EL (cell line): ENCODE measurements at places on chromosomes 6 and 20.
A peak's percentile ranks its signal among the peaks of the same experiment; 100 is the strongest.

- no peak for DNase-seq
Observed at GRCh38 chr20:12074111-12074655, 156.5 kb downstream of the BTBD3 start.

GRCh38 chr6:9482030-9482738, 932.7 kb downstream of the TFAP2A start:
- DNase-seq = peak; percentile 97

DNA sequence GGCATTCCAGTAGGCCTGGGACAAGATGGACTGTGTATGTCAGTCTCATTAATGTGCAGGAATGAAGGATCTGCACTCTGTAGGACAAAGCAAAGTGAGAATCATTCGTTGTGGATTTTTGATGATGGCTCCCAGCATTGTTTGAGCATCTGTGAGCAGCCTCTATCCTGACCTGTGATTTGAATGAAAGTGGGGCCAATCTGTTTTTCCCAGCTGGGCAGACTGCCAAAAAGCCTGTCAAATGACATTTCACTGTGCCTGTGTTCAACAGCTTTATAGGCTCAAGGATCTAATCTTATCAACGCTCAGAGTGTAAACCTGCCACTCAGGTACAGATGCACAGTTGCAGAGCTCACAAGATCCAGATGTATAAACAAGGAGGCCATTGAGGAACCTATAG, 86.7 kb upstream of the SYNDIG1 start:
- DNase-seq = no peak

DNA sequence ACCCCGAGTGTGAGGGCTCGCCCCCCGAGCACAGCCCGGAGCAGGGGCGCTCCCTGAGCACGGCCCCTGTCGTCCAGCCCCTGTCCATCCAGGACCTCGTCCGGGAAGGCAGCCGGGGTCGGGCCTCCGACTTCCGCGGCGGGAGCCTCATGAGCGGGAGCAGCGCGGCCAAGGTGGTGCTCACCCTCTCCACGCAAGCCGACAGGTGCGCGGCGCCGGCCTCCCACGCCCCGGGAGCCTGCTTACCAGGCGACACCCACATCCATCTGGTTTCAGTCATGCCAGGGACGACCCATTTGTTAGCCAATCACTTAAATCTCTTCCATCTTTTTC, 73.5 kb upstream of the PBOV1 start:
- no peak for DNase-seq

DNA sequence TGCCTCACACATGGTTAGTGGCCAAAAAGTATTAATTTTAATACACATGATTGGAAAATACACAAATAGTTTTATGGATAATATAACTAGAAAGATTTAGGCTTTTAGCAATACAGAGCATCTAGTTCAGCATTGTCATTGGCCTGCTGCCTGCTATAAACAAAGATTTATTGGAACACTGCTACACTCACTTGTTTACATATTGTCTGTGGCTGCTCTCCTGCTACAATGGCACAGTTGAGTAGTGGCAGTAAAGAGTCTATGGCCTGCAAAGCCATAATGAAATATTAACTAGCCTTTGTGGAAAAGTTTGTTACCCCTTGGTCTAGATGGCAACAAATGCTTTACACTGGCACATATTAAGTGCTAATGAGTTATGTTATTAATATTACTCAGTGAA, 37.8 kb downstream of the ZNF451 start:
- no peak for DNase-seq

DNA sequence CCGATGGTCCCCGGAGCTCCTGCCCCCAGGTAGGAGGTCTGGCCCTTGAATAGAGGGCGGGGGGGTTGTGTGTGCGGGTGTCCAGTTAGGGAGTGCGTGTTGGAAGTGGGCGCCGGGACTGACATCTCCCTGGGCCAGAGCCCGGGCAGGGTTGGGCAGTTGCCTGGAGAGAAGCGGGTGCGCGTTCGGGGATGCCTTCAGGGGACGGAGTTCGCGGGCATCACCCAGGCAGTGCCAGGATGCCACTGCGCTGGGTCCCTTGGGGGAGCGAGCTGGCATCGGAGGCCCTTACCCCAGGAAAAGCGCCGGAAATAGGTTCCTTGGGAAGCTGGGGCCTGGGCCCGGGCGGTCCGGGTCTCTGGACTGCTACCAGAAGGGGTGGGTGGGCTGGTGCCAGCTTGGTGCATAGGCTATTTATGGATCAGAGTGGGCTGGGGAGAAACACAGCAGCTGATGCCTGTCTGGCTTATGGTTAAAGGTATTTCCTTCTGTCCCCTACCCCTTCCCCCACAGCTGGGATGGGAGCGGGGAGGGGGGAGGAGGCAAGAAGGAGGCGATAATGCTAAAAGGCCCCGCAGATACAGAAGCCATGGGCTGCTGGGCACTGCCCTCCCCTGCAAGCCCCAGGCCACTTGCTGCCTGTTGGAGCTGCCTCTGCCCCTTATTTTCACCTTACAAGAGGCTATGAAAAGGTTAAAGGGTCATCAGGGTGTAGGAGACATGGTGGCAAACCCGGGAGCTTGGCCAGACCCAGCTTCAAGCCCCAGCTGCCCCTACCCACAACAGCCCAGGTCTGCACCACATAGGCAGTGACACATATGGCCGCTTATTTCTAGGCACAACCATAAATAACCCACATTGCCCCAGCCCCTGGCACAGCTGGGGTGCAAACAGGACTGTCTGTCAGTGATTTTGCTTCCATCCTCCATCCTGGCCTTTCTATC, 638 bp downstream of the PACSIN1 start:
- DNase-seq = no peak

GRCh38 chr20:24163506-24163905, 174.9 kb upstream of the GGTLC1 start:
- DNase-seq = no peak

DNA sequence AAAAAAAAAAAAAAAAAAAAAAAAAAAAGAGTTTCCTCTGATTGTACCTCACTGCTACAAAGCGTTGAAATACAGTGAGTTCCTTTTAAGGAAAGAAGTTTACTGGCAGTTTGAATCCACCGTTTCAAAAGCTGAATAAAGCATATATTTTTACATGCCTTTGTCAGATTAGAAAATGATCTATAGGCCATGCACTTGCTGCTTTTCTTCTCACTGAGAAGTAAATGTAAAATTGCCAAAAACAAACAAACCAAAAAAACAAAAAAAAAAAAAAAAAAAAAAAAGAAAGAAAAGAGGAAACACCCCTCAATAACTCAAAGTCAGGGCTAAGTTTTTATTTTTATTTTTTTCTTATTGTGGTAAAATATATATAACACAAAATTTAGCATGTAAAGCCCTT, 81.9 kb downstream of the LYRM4 start:
- no peak for DNase-seq

DNA sequence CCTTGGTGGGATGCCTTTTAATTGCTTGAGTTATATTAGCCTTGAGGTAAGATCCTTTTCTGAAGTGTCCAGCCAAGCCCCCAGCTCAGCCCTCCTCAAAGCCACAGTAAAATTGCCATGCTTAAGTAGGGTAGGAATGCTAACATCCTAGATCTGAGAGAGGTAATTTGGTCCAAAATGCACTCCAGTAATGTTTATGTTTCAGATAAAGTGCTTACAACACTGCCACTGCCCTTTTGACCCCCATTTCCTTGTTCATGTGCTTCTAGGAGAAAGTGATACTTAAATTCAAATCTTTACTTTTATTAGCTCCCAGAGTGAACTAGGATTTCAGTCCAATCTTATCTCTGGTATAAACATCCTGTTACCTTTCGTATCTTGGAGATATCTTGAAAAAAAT, 318.0 kb downstream of the BMP2 start:
- DNase-seq = no peak

GRCh38 chr6:25253351-25253750, 25.8 kb upstream of the CARMIL1 start:
- no peak for DNase-seq

DNA sequence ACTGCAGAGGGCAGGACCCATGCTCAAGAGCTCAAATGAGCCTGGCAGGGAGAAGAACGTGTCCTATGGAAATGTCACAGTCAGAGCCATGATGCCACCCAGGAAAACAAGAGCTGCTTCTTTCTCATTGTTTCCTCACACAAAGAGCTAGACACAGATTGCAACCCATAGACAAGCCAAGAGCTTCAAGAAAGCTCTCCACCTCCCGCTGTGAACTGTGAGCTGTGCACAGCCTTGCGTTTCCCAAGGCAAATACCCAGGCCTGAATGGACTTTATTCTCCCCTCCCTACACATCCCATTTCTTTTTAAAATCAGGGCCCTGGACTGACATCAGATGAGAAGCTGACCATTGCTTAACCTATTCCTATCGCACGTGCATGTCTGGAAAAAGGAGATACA, 388.8 kb downstream of the RNGTT start:
- DNase-seq = no peak

GRCh38 chr20:20872428-20872827, 160.0 kb upstream of the RALGAPA2 start:
- no peak for DNase-seq

DNA sequence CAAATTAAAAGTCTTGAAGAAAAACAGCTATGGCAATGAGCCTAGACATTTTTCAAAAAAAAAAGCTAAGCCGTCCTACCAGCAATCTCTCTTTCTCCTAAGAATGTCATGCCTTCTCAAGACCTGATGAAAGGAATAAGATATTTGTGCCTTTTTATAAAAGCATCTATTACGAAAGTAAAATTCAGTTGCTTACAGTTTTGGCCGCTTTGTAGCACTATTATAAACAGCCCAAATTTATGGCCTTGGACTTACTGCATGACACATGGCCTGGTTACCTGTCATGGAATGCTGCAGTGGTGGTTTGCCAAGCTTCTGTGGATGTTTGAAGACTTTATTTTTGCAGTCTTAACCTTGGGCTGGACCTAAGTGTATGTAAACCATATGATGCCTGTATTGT, 22.2 kb upstream of the VAPB start:
- no peak for DNase-seq

- DNase-seq = no peak
Observed at GRCh38 chr6:132490478-132491204, 22.3 kb downstream of the STX7 start.

GRCh38 chr6:97465877-97466561, 183.0 kb upstream of the MMS22L start:
- no peak for DNase-seq

GRCh38 chr6:13089296-13089994, 238.9 kb downstream of the TBC1D7 start:
- peak; percentile 24 for DNase-seq

DNA sequence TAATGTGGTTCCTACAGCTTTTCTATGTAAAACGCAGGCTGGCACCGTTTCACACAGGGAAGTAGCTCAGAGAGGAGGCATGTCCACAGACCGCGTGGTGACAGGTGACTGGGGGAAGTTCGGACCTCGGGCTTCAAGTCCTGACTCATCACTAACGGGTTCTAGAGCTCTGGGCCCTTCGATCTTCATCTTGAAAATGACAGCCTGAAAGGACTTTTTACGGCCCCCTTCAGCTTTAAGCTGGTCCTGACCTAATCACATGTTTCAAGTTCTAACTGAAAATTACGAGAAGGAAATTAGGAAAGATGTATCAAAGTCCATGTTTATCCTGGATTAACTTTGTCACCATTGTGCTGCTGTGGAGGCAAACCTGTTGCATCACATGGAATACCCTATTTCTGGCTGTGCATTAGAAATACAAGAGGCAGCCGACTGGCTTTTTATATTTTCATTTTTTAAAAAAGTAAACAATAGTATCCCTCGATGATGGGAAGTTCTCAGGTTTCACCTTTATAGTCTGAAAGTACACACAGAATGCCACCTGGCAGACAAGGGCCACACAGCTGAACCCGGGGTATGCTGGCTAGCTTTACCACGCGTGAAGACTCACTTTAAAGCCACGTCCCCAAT, 2.0 kb downstream of the MAN1A1 start:
- no peak for DNase-seq

DNA sequence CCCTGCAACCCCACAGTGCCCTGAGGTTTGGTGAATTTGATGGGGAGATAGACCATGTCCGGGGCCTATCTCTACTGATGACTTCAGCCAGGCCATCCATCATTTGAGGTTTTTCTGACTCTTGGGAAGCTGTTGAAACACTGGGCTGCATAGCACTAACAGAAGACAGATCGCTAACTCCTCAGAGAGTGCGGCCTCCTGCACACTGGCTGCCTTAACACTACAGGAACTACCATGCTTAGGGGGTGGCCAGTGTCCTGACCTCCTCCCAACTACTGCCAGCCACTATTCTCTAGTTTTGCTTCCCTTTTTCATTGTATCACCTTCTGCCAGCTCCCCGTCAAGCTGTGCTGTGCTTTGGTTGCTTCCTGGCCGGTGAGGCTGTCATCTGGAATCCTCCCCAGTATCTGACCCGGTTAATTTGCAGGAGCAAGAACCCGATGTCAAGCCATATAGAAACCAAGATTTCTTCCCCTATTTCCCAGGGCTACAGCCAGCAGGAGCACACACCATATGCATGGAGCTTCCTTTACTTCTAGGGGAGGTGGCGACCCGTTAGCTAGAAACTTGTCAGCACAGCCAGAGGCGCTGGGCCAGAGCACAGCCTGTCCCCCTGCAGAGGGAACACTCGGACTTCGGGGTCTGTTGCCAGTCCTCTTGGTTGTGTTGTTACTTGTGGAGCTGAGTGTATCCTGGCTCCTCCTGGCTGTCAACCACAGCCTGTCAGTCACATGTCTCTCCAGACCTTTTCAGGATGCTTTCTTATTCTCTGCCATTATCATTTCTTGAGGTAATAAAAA, 57.3 kb upstream of the TRAF3IP2 start:
- DNase-seq = no peak

DNA sequence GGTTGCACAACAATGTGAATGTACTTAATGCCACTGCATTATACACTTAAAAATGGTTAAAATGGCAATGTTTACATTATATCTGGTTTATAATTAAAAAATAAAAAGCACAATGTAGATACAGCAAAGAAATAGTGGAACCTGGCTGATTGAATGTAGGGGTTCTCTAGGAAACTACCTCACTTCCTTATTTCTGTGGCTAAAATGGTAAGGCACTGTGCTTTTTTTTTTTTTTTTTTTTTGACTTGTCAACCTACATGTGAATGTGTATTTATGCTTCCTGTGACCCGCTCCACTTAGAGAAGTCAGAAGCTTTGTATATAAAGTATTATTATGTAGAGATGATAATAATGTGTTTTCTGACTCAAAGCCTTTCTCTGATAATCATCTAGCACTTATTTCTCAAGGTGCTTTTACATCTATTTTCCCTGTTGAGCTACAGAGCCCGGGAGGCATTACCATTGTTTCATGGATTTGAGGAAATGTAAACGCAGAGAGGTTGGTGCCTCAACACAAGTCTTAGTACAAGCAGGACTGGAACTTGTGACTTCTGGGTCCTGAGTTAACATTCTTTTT, 55.0 kb downstream of the SOX4 start:
- DNase-seq = no peak

- peak; percentile 43 for DNase-seq
Observed at GRCh38 chr6:79946272-79947190, 822 bp downstream of the ELOVL4 start.

DNA sequence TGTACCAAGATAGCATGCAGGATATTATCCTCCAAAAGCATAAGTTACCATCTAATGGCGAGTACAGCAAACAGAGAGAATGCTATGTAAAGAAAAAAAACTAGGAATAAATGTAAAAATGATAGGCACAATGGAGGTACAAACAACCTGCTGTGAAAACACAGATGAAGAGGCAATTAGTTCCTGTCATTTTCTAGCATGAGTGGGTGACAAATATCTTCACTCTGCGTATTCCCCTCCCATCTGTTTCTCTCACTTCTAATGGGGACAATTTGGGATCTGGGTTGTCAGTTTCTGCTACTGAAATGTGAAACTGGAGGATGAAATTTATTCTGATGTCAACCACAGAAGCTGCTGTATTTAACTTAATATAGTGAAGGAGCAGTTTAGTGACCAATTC, 11.7 kb upstream of the PTPRK start:
- DNase-seq = no peak

- no peak for DNase-seq
Observed at GRCh38 chr6:38056361-38056760, 236.8 kb downstream of the ZFAND3 start.
